ENCODE measurements at places on chromosomes 5 and 9.

GRCh38 chr9:70080481-70081119 is 37.0 kb downstream of the MAMDC2 start:
- DNase-seq = no peak

DNA sequence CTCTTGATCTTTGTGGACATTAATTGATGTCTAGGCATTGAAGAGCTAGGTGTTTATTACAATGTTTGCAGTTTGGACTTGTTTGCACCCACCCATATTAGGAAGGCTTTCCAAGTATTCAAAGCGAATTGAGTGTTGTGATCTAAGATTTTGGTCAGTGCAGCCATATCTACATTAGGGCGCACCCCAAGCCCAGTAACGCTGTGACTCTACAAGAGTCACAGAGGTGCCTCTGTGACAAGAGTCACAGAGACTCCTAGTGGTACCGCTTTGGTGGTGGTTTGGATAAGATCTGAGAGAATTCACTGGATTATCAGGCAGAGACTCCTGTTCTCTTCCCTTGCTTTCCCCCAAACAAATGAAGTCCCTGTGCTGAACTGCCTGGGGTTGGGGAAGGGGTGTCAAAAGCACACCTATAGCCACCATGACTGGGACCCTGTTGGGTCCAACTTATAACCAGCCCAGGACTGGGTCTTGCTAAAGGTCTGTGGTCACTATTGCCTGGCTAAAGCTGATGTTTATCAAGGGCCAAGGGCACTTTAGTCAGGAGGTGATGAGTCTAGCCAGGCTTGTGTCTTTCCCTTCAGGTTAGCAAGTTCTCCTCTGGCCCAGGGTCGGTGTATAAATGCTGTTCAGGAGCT is 114.1 kb upstream of the RIOK2 start:
- DNase-seq = no peak

DNA sequence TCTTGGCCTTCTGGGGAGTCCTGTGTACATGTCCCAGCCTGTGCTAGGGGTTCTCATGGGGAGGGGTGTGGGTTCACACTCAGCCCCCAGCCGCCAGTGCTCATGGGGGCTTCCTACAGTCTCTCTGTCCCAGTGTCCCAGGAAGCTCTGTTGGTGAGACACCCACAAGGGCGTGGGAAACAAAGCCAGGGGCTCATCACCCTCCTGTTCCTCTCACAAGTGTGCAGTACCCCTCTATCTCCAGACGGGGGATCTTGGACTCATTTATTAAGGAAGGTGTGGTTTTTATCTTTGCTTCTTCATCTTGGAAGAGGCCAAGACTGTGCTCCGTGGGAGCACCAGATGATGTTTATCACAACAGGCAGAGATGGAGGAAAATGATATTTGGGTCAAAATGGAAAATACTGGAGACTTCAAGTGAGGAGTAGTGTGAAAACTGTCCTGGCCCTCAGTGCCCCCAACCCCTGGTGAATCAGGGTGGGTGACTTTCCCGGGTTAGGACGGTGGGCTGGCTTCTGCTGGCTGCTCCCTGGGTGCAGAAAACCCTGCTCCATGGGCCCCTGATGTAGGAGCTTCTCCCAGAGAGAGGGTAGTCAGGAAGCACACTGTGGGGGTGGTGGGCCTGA is 15.2 kb downstream of the TMEM171 start:
- DNase-seq = no peak

DNA sequence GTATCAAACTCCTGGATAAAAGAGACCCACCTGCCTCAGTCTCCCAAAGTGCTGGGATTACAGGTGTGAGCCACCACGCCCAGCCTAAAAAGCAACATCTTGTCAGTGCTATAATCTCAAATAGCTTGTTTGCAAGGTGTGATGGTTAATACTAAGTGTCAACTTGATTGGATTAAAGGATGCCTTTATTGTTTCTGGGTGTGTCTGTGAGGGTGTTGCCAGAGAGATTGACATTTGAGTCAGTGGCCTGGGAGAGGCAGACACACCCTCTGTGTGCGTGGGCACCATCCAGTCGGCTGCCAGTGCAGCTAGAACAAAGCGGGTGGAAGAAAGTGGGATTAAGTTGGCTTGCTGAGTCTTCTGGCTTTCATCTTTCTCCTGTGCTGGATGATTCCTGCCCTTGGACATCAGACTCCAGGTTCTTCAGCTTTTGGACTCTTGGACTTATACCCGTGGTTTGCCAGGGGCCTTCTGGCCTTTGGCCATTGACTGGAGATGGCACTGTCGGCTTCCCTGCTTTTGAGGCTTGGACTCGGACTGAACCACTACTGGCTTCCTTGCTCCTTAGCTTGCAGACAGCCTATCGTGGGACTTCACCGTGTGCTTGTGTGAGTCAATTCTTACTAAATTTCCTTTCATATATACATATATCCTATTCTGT is 28.1 kb downstream of the TARS1 start:
- DNase-seq = no peak

DNA sequence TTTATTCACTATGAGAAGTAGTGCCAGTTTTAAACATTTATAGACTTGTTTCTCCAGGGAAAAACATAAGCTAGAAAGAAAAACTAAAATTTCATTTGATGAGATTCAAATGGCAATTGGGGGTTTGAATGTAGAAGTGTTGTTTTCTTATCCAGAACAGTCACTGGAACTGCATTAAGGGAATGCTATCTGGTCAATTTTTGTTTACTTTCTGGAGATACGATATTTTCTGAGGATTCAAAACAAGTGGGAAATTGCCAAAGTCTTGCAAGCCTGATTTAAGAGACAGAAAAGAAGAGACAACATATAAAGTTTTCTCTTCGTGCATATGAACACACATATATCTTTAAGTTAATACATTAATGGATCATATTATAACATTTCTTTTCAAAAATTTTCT is 118.4 kb downstream of the NXNL2 start:
- no peak for DNase-seq

- DNase-seq = no peak
Observed at GRCh38 chr5:28499766-28500290, 1461.4 kb upstream of the CDH9 start.

DNA sequence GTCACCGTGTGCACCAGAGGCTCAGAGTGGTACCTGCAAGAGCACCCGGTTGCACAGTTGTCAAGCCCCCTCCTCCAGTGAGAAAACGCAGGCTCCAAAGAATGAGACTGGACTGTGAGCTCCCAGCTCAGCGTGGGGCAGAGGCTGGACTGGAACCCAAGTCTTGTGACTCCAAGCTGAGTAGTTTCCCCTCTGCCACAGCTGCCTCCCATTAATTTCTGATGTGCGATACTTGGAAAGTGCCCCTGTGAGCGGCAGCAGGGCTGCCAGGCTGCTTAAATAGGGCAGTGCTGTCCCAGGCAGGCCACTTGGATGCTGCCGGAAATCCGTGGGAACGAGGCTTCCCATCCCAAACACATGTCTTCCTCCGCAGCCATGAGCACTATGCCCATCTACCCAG is 62.2 kb upstream of the ANGPTL2 start:
- no peak for DNase-seq

GRCh38 chr5:104050436-104050835 is 487.8 kb upstream of the NUDT12 start:
- no peak for DNase-seq

- DNase-seq = no peak
Observed at GRCh38 chr9:110669433-110669832, 842 bp downstream of the MUSK start.

- no peak for DNase-seq
Observed at GRCh38 chr5:181043285-181044092, 3.4 kb downstream of the BTNL9 start.

- peak; percentile 24 for DNase-seq
Observed at GRCh38 chr9:113548221-113549041, 84.9 kb downstream of the RGS3 start.

DNA sequence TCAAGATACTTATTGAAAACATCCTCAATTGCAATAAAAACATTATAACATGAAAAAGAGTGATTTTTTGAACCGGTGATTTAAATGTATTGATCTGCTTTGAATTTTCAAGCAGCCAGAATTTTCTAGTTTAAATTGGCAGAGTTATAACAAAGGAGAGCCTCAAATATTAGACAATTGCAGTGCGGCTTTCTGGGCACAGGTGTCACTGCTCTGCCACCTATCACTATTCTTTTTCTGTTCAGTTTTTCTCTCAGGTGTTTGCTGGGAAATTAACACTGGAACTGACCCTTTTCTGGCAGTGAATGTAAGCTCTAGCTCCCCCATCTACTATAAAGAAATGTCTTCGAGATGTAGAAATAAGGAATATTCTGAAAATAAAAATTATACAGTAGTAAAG is 23.0 kb downstream of the ZBED3 start:
- DNase-seq = no peak

GRCh38 chr9:91773156-91773555 is 176.9 kb downstream of the ROR2 start:
- DNase-seq = no peak

- DNase-seq = no peak
Observed at GRCh38 chr5:17714186-17714585, 79.9 kb downstream of the TAF11L14 start.

- DNase-seq = no peak
Observed at GRCh38 chr5:103021314-103021713, 98.6 kb downstream of the GIN1 start.

GRCh38 chr5:17438027-17438426 is 60.0 kb upstream of the TAF11L2 start:
- no peak for DNase-seq

GRCh38 chr5:40572937-40573336 is 106.8 kb upstream of the PTGER4 start:
- DNase-seq = no peak

DNA sequence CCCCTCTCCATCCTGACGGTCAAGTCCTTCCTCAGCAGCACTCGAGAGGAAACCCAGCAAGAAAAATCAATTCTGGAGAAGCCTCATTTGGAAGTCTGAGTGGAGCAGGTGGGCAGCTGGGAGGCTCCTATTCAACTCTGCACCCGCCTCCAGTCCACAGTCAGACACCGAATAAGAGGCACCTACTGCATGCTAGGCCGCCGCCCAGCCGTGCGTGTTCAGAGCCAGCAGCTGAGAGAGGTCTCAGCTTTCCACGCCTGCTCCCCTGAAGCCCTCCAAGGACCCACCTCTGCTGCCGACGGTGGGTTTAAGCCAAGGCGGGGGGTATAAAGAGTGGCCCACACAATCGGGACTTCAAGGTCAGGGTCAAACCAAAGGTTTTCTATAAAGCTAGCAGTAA is 41.9 kb downstream of the VAV2 start:
- no peak for DNase-seq

GRCh38 chr5:155091768-155092717 is 78.5 kb downstream of the KIF4B start:
- no peak for DNase-seq

GRCh38 chr9:99753436-99753835 is 68.2 kb upstream of the NR4A3 start:
- no peak for DNase-seq

DNA sequence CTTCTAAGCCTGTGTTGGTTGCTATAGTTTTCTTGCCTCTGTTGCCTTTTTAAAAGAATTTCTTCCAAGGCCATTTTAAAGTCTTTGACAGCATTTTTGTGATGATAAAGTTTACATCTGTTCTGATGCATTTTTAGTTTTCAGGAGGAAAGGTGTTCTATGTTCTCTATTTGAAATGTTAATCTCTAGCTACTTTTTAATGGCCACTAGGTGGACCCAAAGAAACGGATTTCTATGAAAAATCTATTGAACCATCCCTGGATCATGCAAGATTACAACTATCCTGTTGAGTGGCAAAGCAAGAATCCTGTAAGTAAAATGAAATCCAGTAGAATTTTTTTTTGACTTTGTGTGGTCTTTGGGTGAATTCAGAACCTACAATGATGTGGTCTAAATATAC is 60.2 kb downstream of the MELK start:
- no peak for DNase-seq

- no peak for DNase-seq
Observed at GRCh38 chr9:115674091-115674490, 479.5 kb upstream of the PAPPA start.

- DNase-seq = no peak
Observed at GRCh38 chr5:55226934-55227663, at the start of gene MCIDAS. MCIDAS (minus strand) TSS chr5:55227315; CDS start chr5:55227138, 177 bp downstream.

GRCh38 chr5:92979716-92980115 is 601.3 kb downstream of the NR2F1-AS1 start:
- no peak for DNase-seq

DNA sequence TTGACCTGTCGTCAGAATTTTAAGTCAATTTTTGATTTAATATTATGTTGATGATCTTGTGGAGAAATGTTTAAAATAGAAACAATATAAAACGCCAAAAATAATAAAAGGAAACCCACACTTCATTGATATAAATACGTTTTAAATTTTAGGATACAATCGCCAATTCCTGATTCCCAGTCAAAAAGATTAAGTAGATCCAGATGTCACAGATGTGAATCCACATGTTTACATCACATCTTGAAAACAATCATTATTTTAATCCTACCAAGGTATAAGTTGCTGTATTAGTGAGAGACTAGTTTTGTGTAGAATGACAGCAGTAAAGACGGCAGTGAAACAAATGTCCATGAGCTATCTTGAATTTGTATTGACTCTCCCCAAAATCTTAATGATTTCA is 4.9 kb downstream of the TAS2R1 start:
- no peak for DNase-seq

GRCh38 chr5:98175474-98175873 is 598.0 kb upstream of the RGMB start:
- no peak for DNase-seq

GRCh38 chr9:69314547-69314946 is 10.5 kb upstream of the ENTREP1 start:
- no peak for DNase-seq

- DNase-seq = no peak
Observed at GRCh38 chr9:76634356-76635054, 129.7 kb upstream of the PCA3 start.

DNA sequence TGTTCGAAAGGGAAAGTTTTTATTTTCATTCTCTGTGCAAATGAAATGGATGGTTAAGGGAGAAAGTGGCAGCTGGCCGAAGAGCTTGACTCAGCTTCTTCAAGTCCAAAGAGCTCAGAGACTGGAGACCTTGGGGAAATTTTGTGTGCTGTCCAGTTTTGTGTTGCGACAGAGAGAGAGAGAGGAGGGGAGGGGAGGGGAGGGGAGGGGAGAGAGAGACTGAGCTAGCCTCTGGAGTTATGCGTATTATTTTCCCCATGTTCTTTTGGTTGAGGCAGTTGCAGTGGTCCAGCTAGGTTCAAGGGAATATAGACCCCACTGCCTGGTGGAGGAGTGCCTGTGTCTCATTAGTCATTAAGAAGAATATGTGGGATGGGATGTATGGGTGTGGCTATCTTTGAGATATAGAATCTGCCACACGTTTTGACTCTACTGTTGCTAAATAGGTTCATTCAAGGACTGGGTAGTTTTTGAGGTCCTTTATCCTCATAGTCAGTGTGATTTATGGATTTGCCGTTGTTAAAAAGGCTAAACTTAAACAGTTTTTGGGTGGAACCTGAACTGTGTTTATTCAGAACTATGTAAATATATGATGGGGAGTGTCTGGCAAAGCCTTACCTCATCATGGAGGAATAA is 69.7 kb downstream of the ARHGAP26 start:
- no peak for DNase-seq

Data from omental fat pad (tissue), 4 donors.